ENCODE measurements at places on chromosomes 16 and 17. TPM values are rescaled to one million over a fixed set of nuclear protein-coding genes. Genes with fewer than 3 reads are reported as not detected.
A peak's percentile ranks its signal among the peaks of the same experiment; 100 is the strongest.

The CRK gene
- 51.9 TPM for total RNA-seq

DNA sequence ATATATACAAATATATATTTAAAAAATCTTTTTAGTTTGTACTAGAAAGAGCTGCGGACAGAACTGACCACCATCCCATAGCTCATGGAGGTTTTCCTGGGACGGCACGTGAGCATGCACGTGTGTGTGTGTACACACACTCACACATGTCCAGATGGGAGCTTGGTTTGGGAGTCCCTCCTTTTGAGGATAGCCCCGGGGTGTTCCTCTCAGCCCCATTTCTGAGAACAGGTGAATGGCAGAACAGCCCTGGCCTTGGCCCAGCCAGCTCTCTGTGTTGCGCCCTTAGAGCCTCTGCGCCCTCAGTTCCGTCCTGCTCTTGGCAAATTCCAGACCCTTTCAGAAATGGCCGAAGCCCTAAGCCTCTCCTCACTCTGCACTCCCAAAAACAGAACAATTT is 70.1 kb downstream of the AMFR start:
- no peak for DNase-seq
- no peak overlapping the region for H3K4me3 ChIP-seq
- H3K27me3 ChIP-seq, result no peaks in the 10 kb centered on the region
- no peaks in the 10 kb centered on the region for H3K36me3 ChIP-seq
- H3K27ac ChIP-seq, result no peak overlapping the region

The NLRC3 gene
- total RNA-seq, result 0.21 TPM

The FNDC8 gene
- not detected for total RNA-seq

The TMEM238L gene
- total RNA-seq, result not detected

GRCh38 chr16:83995754-83996153 is 27.7 kb downstream of the NECAB2 start:
- H3K4me1 ChIP-seq, result peaks cover 12% of the 10 kb centered on the region
- peak overlapping the region; percentile 42 for H3K4me3 ChIP-seq
- DNase-seq, result no peak
- no peaks in the 10 kb centered on the region for H3K36me3 ChIP-seq

The SPNS3 gene
- total RNA-seq, result not detected

GRCh38 chr17:20896153-20896649 is 146.6 kb downstream of the USP22 start:
- H3K27ac ChIP-seq, result no peak overlapping the region
- H3K36me3 ChIP-seq, result no peaks in the 10 kb centered on the region
- H3K4me1 ChIP-seq, result no peaks in the 10 kb centered on the region
- H3K4me3 ChIP-seq, result no peak overlapping the region
- H3K27me3 ChIP-seq, result no peaks in the 10 kb centered on the region

GRCh38 chr17:64282753-64283080 is 19.7 kb upstream of the TEX2 start:
- H3K27ac ChIP-seq, result no peak overlapping the region
- no peak for DNase-seq
- H3K4me3 ChIP-seq, result no peak overlapping the region
- no peaks in the 10 kb centered on the region for H3K27me3 ChIP-seq
- H3K4me1 ChIP-seq, result no peaks in the 10 kb centered on the region

- no peak overlapping the region for H3K27ac ChIP-seq
- no peak overlapping the region for H3K4me3 ChIP-seq
- no peak for DNase-seq
Measured at GRCh38 chr16:48959204-48959603, 322.4 kb downstream of the CBLN1 start.

- H3K4me1 ChIP-seq, result peaks cover 39% of the 10 kb centered on the region
- no peaks in the 10 kb centered on the region for H3K36me3 ChIP-seq
- no peak overlapping the region for H3K27ac ChIP-seq
- no peak overlapping the region for H3K4me3 ChIP-seq
- no peak for DNase-seq
- H3K27me3 ChIP-seq, result no peaks in the 10 kb centered on the region
Measured at GRCh38 chr17:76499267-76499667, 2.0 kb downstream of the RHBDF2 start.

DNA sequence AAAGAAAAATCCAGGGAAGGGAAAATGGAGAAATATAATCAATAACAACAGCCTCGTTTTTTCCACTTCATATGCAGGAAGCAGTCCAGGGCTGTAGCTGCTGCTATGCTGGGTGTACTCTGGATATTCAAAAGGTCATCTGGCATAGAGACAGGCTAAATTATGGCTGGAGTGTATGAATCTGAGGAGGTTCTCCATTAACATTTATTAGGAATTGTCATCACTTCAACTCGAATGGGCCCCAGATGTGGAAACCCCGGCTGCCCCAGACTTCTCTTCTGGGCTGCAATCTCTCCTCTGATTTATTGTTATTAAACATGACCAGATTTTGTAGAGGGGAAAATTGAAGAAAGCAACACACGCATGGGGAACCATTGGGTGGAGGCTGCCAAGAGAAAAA is 33.5 kb upstream of the SKAP1 start:
- no peak for DNase-seq
- H3K36me3 ChIP-seq, result no peaks in the 10 kb centered on the region
- no peak overlapping the region for H3K4me3 ChIP-seq
- H3K4me1 ChIP-seq, result no peaks in the 10 kb centered on the region
- no peaks in the 10 kb centered on the region for H3K27me3 ChIP-seq

The KRT31 gene
- not detected for total RNA-seq

GRCh38 chr17:13626703-13627102 is 25.0 kb upstream of the HS3ST3A1 start:
- no peak for DNase-seq
- H3K4me3 ChIP-seq, result no peak overlapping the region
- H3K27me3 ChIP-seq, result no peaks in the 10 kb centered on the region
- H3K27ac ChIP-seq, result no peak overlapping the region
- H3K4me1 ChIP-seq, result no peaks in the 10 kb centered on the region
- no peaks in the 10 kb centered on the region for H3K36me3 ChIP-seq

GRCh38 chr16:56354016-56354415 is 71.3 kb downstream of the AMFR start:
- no peak for DNase-seq
- no peaks in the 10 kb centered on the region for H3K4me1 ChIP-seq
- H3K27me3 ChIP-seq, result no peaks in the 10 kb centered on the region

GRCh38 chr16:56637814-56638750 is at the start of gene MT1A:
Gene MT1A (plus strand): TSS chr16:56638666. CDS start chr16:56638739, 73 bp downstream.
- peak; percentile 81 for DNase-seq
- H3K36me3 ChIP-seq, result no peaks in the 10 kb centered on the region
- H3K27ac ChIP-seq, result no peak within 1 kb of the TSS

The KCNAB3 gene
- 2.3 TPM for total RNA-seq

GRCh38 chr16:49200223-49200820 is 81.3 kb downstream of the CBLN1 start:
- H3K4me3 ChIP-seq, result no peak overlapping the region
- H3K4me1 ChIP-seq, result no peaks in the 10 kb centered on the region
- no peak for DNase-seq

The ASPA gene
- total RNA-seq, result not detected

DNA sequence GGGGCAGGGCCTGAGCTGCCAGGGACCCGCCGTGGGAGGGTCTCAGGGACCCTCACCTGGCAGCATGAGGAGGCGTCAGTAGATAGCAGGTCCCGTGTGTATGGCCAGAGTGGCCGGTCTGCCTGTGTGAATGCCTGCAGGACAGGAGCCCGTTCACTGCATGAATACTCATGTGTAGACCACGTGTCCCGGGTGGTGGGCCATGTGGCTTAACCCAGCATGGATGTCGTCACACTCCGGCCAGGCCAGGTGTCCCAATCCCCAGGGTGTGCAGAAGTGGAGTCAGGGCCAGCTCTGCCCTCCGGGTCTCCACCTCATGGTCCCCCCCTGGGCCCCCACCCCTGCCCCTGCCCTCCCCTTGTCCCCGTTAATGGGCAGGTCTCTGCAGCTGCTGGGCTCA is 53.7 kb downstream of the BAHCC1 start:
- H3K4me1 ChIP-seq, result no peaks in the 10 kb centered on the region
- no peaks in the 10 kb centered on the region for H3K36me3 ChIP-seq
- H3K4me3 ChIP-seq, result no peak overlapping the region
- no peak overlapping the region for H3K27ac ChIP-seq

DNA sequence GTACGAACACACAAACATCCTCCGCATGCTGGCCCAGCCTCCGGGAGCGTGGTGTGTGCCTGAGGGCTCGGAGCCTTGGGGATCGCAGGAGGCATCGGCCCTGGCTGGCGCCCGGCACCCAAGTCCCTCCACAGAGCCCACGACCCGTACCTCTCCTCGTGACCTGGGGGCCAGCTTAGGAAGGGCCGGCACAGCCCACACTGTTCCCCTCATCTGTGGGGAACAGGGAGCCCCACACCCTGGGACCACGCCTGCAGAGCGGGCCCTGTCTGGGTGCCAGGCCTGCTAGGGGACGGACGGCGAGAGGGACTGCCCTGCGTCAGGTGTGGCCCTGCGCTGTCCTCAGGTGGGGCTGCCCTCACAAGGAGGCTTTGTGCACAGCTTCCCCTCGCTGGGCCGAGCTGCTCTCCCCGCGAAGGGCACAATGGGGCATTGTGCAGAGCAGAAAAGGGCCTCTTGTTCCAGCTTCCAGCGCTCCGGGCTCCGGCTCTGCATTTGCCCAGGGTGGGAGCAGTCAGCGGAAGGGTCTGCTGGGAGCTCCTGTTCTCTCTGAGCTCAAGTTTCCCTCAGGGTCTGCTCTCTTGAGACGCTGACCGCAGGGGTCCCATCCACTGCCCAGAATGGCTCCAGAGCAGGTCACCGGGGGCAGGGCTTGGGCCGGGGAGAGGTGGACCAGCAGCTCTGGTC is 1.7 kb upstream of the LMF1 start:
- H3K27me3 ChIP-seq, result peaks cover 32% of the 10 kb centered on the region
- no peak for DNase-seq
- H3K4me1 ChIP-seq, result no peaks in the 10 kb centered on the region
- H3K36me3 ChIP-seq, result no peaks in the 10 kb centered on the region
- no peak overlapping the region for H3K4me3 ChIP-seq

DNA sequence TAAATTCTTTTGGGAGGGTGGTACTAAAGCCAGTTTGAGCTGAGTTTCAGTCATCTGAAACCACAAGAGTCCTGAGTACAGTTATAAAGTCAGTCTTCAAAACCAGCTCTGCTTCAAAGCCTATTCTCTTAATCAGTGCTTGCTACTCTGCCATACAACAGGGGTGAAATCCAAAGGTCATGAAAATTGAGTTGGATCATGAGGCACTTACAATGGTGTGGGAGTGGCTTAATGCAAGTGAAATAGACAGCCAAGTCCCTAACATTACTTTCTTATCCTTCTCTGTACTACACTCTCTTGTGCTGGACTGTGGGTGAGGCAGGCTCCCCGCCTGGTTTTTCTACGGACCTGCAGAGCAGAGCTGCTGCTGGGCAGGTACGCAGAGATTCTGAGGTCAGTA is 12.4 kb downstream of the CBLN1 start:
- peaks cover 22% of the 10 kb centered on the region for H3K27me3 ChIP-seq
- no peaks in the 10 kb centered on the region for H3K4me1 ChIP-seq
- no peak for DNase-seq
- H3K36me3 ChIP-seq, result no peaks in the 10 kb centered on the region
- no peak overlapping the region for H3K27ac ChIP-seq

The SMYD4 gene
- total RNA-seq, result 22.0 TPM

- H3K4me3 ChIP-seq, result no peak overlapping the region
- H3K27me3 ChIP-seq, result no peaks in the 10 kb centered on the region
- peak overlapping the region; percentile 94 for H3K27ac ChIP-seq
- H3K36me3 ChIP-seq, result no peaks in the 10 kb centered on the region
- H3K4me1 ChIP-seq, result peaks cover 16% of the 10 kb centered on the region
Measured at GRCh38 chr16:11329891-11330290, 15.4 kb upstream of the RMI2 start.
